Foreskin fibroblast (primary cell): ENCODE measurements at places on chromosomes 1 and 21.

DNA sequence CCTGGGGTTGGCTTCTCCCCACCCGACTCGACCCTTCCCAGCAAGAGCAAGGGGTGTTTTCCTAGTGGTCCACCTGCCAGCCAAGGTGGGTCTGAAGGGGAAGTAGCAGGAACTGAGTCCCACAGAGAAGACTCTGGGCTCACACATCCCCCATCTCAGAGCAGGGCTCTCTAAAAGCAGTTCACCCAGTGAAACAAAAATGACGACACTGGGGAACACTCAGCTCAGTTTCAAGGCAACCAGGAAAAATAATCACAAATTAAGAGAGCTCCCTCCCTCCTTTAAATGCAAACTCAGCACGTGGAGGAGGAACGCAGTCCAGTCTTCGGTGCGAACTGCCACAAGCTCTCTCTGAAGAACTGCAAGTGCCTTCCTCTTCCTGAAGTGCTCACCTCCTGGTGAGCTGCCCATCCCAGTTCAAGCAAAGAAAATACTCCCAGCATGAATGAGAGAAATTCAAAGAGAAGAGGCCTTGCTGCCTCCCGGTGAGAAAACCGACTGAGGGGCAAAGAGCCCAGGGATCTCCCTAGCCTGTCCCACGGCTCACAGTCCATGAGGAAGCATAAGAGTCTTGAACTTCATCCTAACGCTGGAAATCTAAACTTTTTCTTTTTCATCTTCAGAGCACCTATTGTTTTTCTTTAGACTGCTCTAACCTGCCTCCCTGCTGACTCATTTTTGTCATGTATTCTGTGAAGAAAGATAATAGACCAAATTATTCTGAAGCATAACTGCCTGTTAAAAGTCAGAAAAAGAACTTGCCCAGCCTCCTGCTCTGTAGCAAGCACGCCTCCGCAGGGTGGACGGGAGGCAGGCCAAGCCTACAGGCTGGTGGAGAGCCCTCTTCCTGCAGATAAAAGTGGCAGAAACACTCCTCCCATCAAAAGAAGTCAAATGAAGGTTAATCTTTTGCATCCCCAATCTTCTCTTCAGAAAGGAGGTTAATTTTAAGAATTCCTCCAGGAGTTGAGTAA, 281.4 kb downstream of the HHIPL2 start:
- no peak for DNase-seq

DNA sequence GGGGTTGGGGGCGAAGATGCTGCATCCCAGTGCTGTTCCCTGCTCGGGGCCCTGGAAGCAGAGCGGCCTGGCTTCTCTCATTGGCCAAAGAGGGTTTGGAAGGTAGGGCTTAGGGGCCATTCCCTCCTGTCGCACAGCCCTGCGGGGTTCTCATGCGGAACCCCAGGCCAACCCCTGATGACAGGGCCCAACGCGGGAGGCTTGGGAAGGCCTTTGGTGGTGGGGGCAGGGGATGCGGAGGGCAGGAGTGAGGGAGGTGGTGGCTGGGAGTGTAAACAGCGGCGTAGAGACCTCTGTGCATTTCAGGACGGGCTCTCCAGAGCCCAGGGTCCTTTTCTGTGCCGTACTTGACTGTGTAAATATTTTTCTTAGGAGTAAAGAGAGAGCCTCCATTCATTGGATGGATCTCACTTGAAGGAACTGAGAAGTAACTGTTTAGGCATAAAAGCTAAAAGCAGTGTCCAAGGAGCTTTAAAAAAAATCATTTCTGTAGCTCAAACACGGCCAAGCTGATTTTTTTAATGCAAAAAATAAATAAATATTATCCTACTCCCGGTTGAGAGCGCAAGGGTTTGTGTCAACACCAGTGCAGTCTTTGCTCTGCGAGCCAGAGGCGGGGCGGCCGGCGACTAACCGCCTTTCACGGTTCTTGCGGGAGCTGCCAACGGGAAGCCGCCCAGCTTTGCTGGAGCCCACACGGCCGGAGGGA, 169.1 kb downstream of the PRDM16 start:
- no peak for DNase-seq

DNA sequence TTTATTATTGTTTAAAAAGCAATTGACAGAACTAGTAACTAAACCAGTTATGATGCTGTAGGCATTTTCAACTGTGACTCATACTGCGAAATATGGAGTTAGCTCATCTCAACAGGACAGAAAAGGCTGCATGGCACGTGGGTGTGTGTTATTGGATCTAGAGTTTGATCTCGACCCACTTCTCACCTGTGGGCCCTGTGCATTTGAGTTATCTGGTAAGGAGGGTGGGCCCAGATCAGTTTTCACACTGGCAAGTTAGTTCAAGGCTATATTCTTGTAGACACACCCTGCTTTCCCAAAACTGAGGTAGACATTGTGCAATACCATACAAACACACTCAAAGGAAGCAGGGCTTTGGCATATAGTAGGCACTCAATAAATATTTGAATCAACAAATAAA, 71.3 kb upstream of the PRDX6 start:
- peak; percentile 85 for DNase-seq

DNA sequence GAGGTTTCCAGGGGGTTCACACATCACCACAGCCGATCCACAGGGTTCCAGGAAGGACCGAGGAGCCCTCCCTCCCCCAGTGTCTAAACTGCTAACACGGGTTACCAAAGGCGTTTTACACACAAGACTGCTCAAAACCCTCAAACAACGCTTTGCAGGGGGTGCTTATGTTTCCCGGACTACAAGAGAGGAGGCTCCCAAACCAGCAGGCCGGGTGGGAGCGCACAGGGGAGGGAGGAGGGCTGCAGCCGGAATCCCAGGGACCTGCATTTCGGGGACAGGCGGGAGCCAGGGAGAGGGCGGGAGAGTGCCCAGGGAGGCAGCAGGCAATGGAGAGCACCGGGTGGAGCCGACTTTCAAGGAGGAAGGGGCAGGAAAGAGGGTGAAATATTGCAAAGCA, 50.8 kb downstream of the ACBD3 start:
- DNase-seq = no peak

- no peak for DNase-seq
Measured at GRCh38 chr1:35706846-35707600, 11.7 kb downstream of the C1orf216 start.

DNA sequence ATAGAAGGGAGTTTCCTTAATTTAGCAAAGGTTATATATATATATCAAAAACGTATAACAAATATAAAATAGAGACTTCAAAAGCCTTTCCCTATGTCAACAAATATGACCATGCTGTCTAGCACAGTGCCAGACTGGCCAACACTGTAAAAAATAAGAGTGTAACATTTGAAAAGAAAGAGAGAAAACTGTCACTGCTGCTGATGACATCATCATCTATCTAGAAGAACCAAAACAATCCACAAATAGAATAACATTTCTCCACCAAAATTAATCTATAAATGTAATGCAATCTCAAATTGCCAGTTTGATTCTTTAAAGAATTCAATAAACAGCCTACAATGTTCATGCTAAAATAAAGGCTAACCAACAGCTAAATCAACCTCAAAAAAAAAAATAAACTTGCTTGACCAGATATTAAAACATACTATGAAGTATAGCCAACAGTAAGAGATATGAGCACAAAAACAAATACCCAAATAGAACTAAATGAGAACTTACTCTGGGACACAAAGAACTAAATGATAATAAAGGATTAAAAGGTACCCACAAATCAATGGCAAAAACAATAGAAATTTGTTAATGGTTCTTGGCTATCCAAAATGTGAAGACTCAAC, 50.2 kb downstream of the ENAH start:
- no peak for DNase-seq

GRCh38 chr21:43970551-43970950, 41.6 kb upstream of the TRAPPC10 start:
- no peak for DNase-seq

DNA sequence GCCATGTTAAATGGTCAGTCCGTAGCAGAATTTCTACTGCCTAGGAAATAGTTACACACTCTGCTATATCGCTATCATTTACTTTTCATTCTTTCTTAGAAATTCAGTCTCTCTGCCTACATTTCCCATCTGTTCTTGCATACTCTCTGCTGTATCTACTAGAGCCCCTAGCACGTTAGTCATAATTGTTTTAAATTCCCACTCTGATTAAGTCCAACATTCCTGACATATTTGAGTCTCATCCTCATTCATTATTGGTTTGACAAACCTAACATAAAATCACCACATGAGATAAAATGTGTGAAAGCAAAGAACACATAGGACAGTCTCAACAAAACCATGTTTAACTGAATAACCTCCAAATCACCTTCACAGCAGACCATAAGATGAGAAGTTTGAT, 513.6 kb downstream of the PLPP3 start:
- peak; percentile 46 for DNase-seq

- DNase-seq = no peak
Measured at GRCh38 chr1:211324992-211325775, 1.4 kb upstream of the TRAF5 start.

DNA sequence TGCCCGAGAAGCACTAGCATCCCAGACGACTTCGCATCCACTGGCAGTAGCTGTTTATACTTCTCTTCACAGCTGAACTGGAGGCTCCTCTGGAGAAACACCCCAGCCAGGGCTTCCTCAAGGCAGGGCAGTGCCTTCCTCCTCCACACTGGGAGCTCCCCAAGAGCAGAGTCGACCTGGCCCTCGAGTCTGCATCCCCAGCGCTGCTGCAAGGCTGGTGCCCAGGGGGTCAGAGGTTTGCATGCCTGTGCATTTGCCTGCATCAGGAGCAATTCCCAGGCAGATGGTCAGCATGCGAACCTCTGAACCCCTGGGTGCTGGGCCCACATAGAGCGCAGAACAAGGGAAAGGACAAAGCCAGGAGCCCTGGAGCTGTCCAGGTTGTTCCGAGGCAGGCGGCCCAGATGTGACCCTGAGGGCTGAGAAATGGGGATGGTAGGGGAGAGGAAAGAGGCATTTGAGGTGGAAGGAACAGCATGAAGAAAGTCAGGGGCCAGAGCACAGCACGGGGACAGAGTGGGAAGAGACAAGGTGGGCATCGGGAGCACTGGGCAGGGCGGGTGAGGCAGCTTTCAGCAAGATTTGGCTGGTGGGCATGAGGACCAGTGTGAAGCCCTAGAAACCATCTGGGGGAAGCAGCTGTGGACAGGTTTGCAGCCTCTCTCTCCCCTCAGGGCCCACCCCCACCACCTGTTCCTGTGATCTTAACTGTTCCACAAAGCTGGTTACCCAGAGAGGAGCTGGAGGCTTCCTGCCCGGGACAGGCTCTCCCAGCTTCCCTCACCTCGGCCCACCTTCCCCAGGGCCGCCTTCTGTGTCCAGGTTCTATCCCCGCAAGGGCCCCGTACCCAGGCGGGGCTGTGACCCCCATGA, 6.4 kb upstream of the S100A8 start:
- DNase-seq = no peak

GRCh38 chr1:10177876-10178275, 32.5 kb upstream of the KIF1B start:
- DNase-seq = no peak

DNA sequence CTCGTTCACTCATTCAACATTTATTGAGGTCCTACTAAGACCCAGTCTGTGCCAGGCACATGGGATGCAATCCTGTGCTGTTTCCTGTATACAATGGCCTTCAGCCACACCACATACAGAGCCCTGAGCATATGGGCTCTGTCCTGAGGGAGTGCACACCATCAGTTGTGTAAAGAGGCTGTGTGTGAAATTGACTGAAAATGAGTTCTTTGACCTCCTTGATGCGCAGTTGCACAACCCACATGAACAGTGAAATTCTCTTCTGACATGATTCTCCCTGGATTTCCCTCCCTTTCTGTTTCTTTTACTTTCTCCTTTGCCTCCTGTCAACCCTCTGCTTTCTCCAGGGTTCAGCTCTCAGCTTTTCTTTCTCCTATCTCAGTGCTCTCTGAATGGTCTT, 6.3 kb upstream of the SYT6 start:
- DNase-seq = no peak

- no peak for DNase-seq
Measured at GRCh38 chr1:235504122-235504493, at the start of gene B3GALNT2. Gene B3GALNT2 (minus strand): TSS chr1:235504452. CDS start chr1:235504252, 200 bp downstream.

DNA sequence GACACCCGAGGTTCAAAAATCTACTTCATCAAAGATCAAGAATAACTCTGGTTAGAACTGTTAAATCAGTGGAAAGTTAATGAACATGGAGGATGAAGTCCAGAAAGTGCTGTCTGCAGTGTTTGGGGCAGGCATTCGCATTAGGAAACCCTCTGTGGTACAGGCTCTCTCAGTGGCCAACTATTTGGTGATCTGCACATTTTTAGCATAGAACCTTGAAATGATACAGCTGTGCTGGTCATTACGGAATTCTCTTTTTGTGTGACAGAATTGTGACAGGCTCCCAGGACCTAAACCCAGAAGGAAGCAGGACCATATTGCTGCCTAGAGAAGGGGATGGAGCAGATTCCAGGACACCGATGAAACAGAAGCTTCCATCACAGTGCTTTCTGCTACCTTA, 89.0 kb downstream of the SLC45A1 start:
- no peak for DNase-seq

DNA sequence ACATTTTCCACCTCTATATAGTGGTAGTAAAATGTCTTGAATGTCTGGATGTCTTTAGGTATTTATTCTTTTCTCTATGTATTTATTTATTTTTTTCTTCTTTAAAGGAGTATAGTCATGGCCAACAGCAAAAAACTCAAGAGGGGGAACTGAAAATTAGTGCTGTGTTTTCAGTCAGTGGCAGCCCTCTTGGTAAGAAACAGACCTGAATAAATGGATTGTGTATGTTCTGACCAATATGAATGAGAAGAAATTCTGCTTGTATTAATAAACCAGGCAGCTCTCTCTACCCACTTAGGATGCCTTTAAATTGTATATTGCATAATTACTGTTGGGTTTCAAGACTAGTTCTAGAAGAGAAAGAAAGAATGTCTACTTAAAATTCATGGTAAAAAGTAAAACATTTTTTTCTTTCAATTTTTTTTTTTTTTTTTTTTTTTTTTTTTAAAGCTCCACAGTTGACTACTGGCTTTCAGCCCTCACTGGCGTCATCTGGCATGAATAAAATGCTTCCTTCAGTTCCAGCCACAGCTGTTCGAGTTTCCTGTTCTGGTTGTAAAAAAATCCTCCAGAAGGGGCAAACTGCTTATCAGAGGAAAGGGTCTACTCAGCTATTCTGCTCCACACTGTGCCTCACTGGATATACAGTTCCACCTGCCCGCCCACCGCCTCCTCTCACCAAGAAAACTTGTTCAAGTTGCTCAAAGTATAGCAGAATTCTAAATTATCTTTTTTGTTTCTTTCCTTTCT, 101.6 kb downstream of the ZMYM4 start:
- peak; percentile 57 for DNase-seq
